ENCODE measurements at places on chromosomes 16 and 17. TPM values are rescaled to one million over a fixed set of nuclear protein-coding genes. Genes with fewer than 3 reads are reported as not detected.

FNDC8 gene
- total RNA-seq: not detected

KDM6B gene
- 28.9 TPM for total RNA-seq

GNGT2 gene
- 0.42 TPM for total RNA-seq

RNF43 gene
- total RNA-seq: 0.42 TPM

HYDIN gene
- total RNA-seq: 1.7 TPM

IKZF3 gene
- 0.31 TPM for total RNA-seq

PRR15L gene
- not detected for total RNA-seq

TMC5 gene
- 2.3 TPM for total RNA-seq

XAF1 gene
- not detected for total RNA-seq
